Nucleus accumbens (tissue), 56 donors: ENCODE measurements at places on chromosomes 13 and 19.
A peak's percentile ranks its signal among the peaks of the same experiment; 100 is the strongest.

DNA sequence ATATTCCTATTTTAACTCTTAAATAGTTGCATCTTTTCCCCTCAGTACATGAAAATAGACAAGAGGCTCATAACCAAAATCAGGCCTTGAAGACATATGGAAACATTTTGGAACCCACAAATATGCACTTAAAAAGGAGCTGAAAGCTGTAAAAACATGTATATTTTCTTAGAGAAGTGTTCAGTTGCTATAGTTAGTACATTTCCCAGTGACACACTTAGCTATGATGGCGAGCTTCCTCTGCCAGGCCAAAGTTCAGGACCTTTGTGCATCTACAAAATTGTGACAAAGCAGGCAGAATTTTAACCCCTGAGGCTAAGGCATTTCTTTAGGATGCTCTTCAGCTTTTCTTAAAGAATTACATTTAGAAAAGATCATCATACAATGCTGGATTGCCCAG is 54.5 kb downstream of the RCBTB2 start:
- DNase-seq, result no peak

DNA sequence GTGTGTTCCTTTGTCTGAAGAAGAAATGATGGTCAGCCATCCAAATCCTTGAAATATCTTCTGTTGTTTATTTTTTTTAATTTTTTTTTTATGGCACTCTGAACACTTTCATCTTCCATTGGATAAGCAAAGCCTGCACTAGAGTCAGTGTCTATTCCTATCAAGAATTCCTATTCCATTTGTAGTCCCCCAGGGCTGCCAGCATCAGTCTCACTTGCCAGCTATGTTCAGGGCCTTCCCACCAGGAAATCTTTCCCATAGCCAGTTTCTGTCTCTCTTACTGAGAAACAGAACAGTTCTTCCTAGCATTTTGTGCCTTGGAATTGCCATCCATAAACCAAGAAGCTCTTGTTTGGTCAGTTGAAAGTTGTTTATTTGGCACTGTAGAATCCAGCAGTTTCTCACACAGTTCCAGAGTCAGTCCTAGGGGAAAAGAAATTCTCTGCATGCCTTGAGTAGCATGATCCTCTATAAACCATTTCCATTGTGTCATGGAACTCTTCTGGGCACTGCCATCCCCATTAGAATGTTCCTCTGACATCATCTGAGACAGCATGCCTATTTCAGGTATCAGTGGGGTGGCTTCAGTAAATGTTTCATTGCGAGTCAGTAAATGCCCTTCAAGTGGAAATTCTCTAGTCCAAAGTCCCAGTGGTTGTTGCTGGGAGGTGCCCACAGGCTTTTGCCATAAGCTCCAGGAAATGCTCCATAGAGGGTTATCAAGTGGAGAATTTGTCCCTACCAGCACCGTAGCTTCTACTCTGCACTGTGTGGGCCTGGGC is 18.7 kb upstream of the SPRYD7 start:
- DNase-seq, result no peak

DNA sequence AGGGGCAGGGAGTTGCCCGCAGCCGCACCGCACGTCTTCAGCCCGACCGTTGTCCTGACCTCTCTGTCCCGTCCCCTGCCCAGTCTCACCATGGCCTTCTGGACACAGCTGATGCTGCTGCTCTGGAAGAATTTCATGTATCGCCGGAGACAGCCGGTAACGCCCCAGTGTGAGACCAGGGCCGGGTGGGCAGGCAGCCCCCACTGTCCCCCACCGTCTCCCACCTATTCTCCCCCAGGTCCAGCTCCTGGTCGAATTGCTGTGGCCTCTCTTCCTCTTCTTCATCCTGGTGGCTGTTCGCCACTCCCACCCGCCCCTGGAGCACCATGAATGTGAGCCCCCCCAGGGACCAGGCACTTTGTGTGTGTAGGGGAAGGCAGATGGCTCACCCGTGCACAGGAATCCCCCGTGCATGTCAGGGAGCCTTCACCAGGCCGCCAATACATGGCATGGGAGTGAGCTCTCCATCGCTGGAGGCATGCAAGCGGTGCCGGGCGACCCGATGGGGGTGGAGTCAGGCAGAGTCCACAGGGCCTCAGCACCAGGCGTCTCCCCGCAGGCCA is 1.4 kb downstream of the ABCA7 start:
- no peak for DNase-seq

DNA sequence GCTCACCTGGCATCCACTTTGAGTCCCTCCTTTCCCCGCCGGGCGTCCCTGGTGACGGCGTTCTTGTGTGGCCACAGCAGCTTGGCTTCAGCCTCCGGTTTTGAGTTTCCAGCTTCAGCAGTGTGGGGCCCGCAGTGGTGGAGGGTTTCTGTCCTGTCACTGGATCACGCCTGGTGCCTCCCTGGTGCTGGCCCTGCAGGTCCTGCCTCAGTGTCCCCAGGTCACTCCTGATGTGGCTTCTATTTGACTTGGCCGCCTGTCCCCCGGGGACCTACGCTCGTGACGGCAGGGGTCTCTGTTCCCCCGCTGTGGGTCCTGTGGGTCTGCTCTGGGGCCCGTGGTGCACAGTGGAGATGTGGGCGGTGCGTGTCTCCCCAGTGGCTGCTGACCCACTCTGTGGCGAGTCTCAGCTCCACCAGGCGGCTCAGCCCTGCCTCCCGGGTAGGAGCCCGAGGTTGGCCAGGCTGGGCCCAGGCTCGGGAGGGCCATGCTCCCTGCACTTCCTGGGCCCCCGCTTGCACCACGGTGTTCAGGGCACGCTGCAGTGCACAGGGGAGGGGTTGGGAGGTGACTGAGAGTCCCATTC is 1.9 kb downstream of the ATP4B start:
- no peak for DNase-seq

DNA sequence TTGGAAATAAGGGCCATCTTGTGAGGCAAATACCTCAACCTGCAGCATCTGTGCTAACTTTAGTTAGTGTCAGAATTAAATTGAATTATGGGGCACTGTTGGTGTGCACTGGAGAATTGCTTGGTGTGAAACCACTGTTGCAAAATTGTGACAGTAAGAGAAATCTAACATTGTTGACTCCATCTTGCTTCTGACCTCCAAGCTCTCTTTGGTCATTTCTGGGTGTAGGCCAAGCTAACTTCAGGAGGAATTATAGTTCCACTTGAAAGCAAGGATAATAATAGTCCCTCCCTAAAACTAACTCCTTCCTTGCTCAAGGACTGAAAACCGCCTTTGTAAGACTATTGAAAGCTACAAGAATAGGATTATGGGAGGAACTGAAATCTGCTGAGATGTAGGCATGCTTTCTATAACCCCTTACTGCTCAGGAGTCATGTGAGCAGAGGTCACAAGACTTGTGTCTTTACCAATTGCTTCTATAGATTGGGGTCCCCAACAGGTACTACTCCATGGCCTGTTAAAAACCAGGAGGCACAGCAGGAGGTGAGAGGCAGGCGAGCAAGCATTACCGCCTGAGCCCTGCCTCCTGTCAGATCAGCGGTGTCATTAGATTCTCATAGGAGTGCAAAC is 24.9 kb upstream of the GAS6 start:
- no peak for DNase-seq

GRCh38 chr19:48190288-48190884 is 19.9 kb downstream of the ZSWIM9 start:
- DNase-seq, result peak; percentile 30

- DNase-seq, result no peak
Observed at GRCh38 chr19:1837625-1838105, 10.6 kb downstream of the REXO1 start.

- DNase-seq, result no peak
Observed at GRCh38 chr19:50512999-50513745, 541 bp downstream of the ASPDH start.

DNA sequence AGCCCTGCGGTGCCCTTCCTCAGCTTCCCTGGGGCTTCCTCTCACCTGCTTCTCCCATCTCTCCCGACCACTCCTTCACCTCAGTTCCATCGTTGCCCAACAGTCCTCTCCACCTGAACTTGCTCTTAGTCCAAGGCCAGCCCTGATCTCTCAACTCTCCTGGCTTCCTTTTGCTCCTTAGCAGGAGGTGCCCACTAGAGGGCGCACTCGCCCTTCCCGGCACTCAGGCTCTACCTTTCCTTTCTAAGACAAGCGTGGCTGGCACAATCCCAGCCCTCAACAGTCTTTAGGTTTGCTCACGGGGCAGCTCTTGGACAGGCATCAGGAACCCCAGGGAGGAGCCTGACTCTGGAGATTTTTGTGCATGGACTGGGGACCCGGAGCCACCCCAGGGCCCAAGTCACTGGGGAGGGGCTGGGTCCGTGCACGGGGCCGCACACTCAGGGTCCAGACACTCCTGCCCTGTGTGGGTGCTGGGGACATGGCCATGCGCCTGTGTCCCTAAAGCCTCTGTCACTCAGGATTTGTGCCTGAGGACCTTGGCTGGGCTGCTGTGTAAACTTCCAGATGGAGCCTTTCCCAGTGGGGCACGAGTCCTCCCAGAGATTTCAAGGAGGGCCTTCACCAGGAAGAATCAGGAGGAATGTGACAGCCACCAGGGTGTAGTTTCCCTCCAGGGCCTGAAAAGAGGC is 12.1 kb upstream of the CEACAM8 start:
- DNase-seq, result no peak

- DNase-seq, result peak; percentile 23
Observed at GRCh38 chr19:12293777-12294248, 870 bp downstream of the ZNF44 start.

GRCh38 chr19:35738021-35738886 is 4.0 kb downstream of the IGFLR1 start:
- no peak for DNase-seq

GRCh38 chr13:111620586-111620985 is 300.1 kb downstream of the TEX29 start:
- DNase-seq, result no peak

GRCh38 chr13:94921181-94921580 is 208.8 kb upstream of the SOX21 start:
- DNase-seq, result no peak

DNA sequence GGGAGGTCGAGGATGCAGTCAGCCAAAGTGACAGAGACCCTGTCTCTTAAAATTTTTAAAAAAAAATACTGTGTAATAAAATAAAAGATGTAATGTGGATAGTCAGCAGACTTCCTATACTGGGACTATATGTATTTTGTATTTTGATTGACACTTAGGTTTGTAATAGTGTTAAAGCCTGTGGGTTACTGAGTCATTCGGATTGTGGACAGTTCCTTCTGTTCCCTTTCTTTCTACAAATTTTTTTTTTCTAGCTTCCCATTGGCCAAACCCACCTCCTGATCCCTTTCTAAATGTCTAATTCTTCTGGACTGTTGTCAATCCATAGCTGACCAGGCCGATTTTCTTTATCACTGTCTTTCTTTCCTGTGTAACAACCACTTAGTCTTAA is 108.0 kb downstream of the DNAJC3 start:
- DNase-seq, result no peak

- DNase-seq, result no peak
Observed at GRCh38 chr19:4717191-4717965, 6.3 kb downstream of the DPP9 start.

- DNase-seq, result no peak
Observed at GRCh38 chr19:18675779-18676178, 7.7 kb upstream of the CRTC1 start.

- DNase-seq, result no peak
Observed at GRCh38 chr19:32403291-32403995, 2.1 kb upstream of the DPY19L3 start.

GRCh38 chr13:79604752-79605151 is 123.8 kb downstream of the NDFIP2 start:
- DNase-seq, result no peak

DNA sequence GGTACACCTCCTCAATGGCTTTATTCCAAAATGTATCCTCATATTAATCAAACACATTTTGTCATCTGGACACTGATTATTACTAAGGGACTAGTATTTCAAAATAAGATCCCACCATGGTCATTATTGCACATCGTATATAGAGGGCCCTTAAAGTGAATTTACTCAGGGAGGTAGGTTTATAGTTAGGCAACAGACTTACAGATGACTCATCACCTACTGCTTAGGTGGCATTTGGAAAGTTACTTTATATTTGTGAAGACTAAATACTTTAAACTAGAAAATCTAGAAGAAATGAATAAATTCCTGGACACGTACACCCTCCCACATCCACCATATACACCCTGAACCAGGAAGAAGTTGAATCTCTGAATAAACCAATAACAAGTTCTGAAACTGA is 353.0 kb downstream of the KCTD12 start:
- DNase-seq, result no peak

GRCh38 chr19:47641891-47642485 is 33.1 kb downstream of the BICRA start:
- no peak for DNase-seq

GRCh38 chr19:5340637-5341447 is at the start of gene PTPRS:
Gene PTPRS (minus strand): TSS chr19:5340812. CDS start chr19:5286140, 54,672 bp downstream.
- DNase-seq, result peak; percentile 73

GRCh38 chr13:85640727-85641126 is 158.5 kb downstream of the SLITRK6 start:
- DNase-seq, result no peak

DNA sequence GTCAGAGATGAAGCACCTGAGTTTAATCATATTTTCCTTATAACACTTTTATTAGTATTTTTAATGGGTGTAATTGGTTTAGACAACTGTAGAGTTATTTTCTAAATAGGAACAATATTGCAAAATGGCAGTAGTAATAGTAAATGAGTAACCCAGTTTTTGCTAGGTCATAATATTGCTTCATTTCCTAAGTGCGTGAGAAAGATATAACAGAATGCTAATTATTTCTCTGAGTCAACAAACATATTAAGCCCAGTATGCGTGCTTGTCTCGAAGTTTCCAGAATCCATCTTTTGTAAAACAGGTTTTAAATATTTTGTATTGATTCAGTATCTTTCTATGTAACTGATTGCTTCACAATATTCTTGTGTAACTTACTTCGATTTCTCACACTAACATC is 315.3 kb downstream of the MYO16 start:
- no peak for DNase-seq

DNA sequence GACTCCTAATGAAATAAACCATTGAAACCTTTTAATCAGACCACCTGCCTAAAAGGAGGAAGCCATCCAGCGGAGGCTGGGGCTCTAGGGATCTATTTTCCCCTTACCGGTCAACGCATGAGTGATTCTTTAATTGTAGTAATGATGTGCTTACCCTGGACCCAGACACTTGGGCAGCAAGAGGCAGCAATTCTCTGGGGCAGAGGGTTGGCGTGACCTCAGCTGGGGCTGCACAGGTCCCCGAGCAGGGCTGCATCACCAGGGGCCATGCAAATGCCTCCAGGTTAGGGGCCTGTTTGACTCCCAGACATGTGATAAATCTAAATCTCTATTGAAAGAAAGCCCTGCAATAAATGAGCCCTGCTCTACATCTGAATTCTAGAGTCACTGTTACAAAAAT is 194.2 kb upstream of the TSHZ3 start:
- DNase-seq, result no peak

- no peak for DNase-seq
Observed at GRCh38 chr19:14804765-14805164, 26.4 kb upstream of the ADGRE2 start.

- no peak for DNase-seq
Observed at GRCh38 chr13:29474991-29475390, 120.5 kb downstream of the SLC7A1 start.

GRCh38 chr13:107974409-107974808 is 240.9 kb downstream of the LIG4 start:
- DNase-seq, result no peak

DNA sequence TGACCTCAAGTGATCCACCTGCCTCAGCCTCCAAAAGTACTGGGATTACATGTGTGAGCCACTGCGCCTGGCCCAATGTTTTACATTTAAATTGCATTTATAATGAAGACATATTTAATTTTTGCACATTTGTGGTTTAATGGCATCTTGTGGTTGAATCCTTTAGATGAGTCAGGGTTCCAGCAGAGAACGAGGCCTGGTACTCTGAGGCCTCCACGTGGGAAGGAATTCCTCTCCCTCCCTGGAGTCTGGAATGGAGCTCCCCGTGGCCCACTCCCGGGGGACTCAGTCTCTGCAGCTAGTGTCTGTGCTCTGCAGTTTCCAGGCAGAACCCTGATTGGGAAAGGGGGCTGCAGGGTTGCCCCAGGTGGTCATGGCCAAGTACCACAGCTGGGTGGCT is 24.2 kb downstream of the ZFR2 start:
- DNase-seq, result no peak
